OCI-LY7 (cell line): ENCODE measurements at places on chromosomes 5 and 9. TPM values are rescaled to one million over a fixed set of nuclear protein-coding genes. Genes with fewer than 3 reads are reported as not detected.

NRARP gene
- total RNA-seq = 6.4 and 8.9 TPM in 2 replicates

BAAT gene
- not detected in 2 replicates for total RNA-seq

IGFBPL1 gene
- not detected in 2 replicates for total RNA-seq

MYOT gene
- not detected in 2 replicates for total RNA-seq

IRX4 gene
- total RNA-seq = not detected in 2 replicates

LCN15 gene
- not detected in 2 replicates for total RNA-seq

RABGAP1 gene
- 39.8 and 46.6 TPM in 2 replicates for total RNA-seq

- DNase-seq = no peak
These were observed 135.2 kb upstream of the SLC24A2 start for GRCh38 chr9:19924080-19924479.

DNA sequence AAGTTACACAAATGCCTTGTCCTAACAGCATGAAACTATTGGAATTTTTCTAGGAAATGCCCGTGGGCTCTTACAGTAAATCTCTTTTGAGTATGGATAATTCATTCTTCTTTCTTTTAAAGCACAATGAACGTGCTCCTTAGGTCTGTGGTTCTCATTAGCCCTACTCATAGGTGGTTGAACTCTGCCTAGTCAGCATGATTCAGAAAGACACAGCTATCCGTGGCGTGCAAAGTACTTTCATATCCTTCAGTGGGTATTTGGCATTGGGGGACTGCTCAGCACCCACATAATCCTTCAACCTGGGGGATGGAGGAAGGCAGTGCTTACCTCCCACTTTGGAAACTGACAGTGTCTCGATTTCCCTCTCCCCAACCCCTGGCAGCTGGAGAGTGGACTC lies 462.0 kb upstream of the CLINT1 start:
- DNase-seq = no peak

DNA sequence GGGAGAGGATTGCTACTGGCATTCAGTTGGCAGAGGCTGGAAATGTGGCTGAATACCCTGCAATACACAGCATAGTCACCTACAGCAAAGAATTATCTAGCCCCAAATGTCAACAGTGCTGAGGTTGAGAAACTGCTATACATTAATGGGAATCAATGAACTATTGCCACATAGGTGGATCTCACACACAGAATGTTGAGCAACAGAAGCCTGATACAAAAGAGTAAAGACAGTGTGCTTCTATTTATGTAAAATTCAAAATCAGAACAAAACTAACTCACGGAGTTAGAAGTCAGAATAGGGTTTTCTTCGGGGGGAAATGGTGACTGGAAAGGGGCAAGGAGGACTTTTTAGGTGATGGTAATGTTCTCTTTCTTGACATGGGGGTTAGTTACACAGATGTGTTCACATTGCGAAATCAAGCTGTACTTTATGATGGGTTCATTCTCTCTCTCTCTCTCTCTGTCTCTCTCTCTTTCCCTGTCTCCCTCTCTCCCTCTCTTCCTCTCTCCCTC lies 45.7 kb upstream of the PANK3 start:
- DNase-seq = no peak

DNA sequence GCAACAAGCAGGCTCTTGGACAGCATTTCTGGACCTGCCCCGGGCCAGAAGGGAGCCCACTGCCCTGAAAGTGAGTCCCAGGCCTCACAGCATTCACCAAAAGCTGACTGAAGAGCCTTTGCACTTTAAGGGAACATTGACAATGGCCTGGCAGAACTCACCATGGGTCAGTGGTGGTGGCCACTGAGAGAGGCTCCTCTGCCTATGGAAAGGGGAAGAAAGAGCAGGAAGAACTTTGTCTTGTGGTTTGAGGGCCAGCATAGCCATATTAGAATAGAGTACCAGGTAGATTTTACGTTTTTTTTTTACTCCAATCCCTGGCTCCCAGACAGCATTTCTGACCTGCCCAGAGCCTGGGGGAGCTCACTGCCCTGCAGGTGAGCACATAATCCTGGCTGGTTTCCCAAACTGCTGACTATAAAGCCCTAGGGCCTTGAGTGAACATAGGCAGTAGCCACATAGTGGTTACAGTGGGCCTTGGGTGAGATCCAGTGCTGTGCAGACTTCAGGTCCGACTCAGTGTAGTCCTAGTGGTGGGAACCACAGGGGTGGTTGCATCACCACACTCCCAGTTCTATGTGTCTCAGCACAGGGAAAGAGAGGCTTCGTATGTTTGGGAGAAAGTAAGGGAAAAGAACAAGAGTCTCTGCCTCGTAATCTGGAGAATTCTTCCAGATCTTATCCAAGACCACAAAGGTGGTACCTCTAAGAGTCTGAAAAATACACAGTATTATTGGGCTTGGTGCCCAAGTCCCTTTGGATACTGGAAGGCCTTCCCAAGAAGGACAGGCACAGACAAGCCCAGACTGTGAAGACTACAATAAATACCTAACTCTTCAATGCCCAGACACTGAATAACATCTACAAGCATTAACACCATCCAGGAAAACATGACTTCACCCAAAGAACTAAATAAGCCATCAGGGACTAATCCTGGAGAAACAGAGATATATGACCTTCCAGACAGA lies 89.5 kb downstream of the TSSK1B start:
- DNase-seq = no peak

GRCh38 chr5:115801152-115801551 lies 15.3 kb downstream of the CDO1 start:
- no peak for DNase-seq

DNA sequence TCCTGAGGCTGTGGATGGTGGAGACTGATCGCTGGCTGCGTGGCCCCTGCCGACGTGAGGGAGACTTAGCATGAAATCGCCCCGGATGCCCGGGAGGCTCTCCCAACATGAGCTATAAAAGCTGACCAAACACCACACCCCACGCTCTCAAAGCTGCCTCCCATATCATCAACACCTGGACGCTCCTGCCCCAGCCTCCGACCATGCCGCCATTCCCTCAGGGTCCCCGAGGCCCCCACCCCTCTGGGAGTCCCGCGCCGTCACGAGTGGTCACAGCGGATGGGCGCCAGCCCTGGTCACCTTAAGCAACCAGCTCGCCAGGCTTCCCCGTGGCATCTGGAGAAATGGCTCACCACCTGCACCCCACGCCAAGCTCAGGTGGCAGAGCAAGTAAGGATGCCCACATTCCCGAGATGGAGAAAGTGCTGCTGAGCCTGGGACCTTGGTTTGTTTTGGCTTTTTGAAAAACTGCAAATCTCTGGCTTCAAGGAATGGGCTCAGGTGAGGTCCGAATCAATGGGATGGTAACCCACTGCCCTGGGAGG lies 196.0 kb downstream of the MED10 start:
- DNase-seq = no peak

GRCh38 chr9:1046639-1047572 lies 3.3 kb upstream of the DMRT2 start:
- no peak for DNase-seq
